Naive thymus-derived CD4-positive, alpha-beta T cell (primary cell): ENCODE measurements at places on chromosomes 4 and X.

DNA sequence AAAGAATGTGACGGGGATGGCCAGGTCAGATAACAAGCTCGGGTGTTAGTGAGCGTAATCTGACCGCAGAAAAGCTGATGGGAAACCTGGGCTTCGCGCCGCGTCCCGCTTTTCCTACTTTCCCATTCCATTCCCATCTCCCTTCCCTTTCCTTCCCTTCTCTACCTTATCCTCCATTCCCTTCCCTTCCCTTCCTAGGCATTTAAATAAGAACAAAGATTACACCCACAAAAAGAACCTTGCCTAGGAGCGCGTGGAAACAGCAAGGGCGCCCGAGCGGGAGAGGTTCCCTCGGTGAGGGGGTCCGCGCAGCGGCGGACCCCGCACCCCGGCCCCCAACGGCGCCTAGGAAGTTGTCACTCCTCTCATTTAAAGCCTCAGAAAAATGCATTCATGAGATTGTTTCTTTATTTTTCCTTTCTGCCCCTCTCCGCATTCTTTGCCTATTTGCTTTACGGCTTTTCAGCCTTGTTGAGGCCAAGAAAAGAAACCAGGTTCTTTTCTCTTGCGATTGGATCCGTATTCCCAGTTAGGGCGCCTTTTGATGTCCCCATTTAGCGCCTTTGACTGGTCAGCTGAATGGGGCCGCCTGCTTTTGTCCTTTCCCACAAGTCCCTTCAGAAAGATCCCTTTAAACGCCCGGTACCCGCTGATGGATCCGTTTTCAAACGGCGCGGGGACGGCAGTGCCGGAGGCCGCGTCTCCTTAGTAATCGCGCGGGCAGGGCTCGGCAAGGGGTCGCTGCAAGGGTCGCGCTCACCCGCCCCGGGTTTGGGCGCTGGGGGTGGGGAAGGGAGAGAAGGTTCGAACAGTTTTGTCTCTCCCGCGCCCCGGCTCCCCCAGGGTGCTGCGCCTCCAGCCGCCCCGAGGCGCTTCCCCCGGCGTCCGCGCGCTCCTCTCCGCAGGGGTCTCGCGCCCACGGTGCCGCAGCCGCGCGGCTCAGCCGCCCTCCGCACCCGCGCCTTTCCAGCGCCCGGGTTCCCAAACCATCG is 54.1 kb upstream of the TMEM33 start:
- no peak for DNase-seq

DNA sequence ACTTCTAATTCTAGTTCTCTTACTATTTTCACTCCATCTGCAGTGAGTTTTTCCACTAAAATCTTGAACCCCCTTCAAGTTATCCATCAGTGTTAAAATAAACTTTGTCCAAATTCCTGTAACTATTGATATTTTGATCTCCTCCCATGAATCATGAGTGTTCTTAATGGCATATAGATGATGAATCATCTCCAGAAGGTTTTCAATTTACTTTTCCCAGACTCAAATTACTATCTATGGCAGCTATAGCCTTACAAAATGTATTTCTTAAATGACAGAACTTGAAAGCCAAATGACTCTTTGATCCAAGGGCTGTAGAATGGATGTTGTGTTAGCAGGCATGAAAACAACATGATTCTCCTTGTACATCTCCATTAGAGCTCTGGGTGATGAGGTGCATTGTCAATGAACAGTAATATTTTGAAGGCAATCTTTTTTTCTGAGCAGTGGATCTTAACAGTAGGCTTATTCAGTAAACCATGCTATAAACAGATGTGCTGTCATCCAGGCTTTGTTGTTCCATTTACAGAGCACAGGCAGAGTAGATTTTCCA is 16.1 kb upstream of the IQCM start:
- DNase-seq: no peak

DNA sequence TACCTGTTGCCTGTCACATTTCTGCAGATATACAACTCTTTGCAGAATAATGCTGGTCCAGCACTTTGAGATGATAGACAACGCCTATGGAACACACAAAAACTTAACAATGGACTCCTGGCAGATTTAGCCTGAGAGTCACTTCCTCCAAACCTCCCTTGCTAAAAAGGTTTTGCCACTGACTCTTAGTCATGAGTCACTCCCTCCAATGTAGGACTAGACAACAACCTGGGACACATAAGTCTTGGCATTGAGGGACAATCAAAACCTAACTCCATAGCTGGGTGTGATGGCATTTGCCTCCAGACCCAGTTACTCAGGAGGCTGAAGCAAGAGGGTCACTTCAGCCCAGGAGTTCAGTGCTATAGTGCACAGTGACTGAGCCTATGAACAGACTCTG is 22.0 kb upstream of the EIF4E start:
- no peak for DNase-seq

- DNase-seq: no peak
These were observed 1.1 kb upstream of the NLGN3 start for GRCh38 chrX:71143508-71143907.

DNA sequence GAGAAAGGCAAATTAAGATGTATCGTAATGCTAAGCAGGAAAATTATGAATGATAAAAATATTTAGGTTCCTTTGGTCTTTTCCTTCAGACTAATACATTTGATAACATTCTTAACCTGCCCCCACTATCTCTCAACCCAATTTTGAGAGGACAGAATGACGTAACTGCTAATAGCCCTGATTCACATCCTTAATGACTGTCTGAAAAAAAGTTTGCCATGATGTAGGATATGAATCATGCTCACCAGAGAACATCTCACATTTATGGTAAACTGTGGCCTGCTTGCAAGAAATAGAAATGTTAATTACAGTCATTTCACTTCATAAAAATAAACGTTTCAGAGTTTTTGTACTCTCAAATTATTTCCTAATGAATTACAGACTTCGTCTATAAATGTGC is 128.0 kb upstream of the VEGFC start:
- DNase-seq: no peak

- DNase-seq: no peak
These were observed 43.6 kb downstream of the ACOX3 start for GRCh38 chr4:8396762-8397406.

DNA sequence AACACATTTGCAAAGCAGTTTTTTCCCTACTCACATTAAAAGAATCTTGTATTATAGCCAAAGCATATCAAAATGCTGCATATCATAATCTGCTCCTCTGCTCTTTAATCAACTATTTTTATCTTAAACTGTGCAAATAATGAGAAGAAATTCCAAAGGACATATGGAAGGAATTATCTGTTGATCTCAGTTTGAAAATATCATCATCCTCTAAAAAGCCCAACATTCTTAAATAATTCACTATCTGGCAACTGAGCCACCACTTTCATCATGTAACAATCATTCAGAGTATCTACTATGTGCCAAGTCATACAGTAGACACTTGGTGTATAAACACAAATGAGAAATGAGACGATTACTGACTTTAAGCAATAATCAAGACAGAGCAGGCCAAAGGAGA is 63.0 kb downstream of the PRSS12 start:
- no peak for DNase-seq

DNA sequence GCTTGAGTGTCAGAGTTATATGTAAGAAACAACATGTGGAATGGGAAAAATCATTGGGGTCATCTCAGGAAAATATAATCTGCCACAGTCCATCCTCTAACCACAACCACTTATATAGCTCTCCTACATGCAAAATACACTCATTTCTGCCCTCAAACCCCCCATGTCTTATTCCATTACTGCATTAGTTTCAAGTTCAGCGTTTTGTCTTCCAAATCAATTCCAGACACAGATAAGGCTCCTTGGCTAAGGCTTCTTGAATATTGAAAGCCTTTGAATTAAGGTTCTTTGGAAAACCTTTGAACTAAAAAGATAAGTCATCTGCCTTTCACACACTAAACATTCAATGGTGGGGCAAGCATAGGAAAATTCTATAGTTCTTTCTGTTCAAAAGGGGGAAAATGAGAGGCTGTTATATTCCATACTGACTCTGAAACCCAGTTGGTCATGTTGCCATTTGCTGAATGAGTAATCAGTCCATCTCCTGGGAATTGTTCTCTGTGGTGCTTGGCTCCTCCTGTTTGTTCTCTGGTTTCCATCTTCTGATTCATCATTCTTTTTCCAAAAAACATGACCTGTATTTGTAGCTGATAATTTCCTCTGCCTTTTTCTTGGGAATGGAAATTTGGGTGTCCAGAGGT is 218.7 kb downstream of the BMPR1B start:
- no peak for DNase-seq

DNA sequence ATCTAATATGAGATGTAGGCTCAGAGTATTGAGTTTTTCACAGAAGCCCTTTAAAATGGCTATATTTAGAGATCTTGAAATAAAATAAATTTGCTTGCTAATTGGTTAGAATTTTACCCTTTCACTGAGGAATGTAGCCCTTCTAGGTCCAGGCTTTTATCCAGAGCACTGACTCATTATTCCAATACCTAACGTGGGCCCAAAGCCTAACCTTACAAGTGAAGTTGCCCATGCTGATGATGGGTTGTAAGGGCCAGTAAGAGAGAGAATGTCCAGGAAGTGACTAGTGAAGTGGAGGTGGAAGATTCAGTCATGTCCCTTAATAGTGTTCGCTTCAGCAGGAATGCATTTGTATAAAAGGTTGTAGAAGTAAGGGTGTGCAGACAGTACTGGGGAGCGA is 155.9 kb downstream of the STIM2 start:
- no peak for DNase-seq

- DNase-seq: no peak
These were observed 23.2 kb upstream of the ZCCHC13 start for GRCh38 chrX:74280759-74281158.

DNA sequence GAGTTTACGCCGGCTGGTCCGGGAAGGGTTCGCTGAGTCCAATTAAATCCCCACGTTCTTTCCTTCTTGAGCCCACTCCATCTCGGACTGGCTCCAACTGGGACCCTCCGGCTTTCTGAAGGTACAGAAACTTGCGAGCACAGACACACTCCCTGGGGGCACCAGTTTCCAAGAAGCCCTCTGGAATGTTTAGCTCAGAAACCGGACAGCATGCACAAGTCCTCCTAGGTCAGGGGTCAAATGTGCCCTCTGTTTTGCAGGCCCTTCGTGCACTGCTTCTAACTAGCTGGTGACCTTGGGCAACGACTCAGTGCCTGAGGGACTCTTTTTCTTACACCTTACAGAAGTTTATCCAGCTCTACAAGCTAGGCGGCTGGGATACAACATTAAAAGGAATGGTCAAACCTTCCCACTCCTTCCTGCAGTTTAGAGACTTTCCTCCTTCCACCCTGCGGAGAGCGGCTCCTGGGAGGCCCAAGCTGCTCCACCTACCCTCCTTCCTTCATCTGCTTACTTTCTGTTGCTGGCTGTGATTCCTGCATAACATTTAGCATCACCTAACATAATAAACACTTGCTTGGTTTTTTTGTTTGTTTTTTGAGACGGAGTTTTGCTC is 275.5 kb downstream of the BCOR start:
- DNase-seq: no peak

- DNase-seq: no peak
These were observed 17.5 kb downstream of the RBMX2 start for GRCh38 chrX:130419263-130419662.

GRCh38 chrX:119758731-119759247 is 401 bp downstream of the SOWAHD start:
- peak; percentile 42 for DNase-seq
